ENCODE measurements at places on chromosomes 11 and 22. TPM values are rescaled to one million over a fixed set of nuclear protein-coding genes. Genes with fewer than 3 reads are reported as not detected.
A peak's percentile ranks its signal among the peaks of the same experiment; 100 is the strongest.

GRCh38 chr11:62383822-62384221, 35.0 kb upstream of the SCGB1A1 start:
- DNase-seq = no peak

GRCh38 chr11:122756417-122756816, 81.9 kb upstream of the CRTAM start:
- no peak for DNase-seq

Gene BDNF
- polyA plus RNA-seq = 91.9 TPM

Gene STK33
- 2.6 TPM for polyA plus RNA-seq

DNA sequence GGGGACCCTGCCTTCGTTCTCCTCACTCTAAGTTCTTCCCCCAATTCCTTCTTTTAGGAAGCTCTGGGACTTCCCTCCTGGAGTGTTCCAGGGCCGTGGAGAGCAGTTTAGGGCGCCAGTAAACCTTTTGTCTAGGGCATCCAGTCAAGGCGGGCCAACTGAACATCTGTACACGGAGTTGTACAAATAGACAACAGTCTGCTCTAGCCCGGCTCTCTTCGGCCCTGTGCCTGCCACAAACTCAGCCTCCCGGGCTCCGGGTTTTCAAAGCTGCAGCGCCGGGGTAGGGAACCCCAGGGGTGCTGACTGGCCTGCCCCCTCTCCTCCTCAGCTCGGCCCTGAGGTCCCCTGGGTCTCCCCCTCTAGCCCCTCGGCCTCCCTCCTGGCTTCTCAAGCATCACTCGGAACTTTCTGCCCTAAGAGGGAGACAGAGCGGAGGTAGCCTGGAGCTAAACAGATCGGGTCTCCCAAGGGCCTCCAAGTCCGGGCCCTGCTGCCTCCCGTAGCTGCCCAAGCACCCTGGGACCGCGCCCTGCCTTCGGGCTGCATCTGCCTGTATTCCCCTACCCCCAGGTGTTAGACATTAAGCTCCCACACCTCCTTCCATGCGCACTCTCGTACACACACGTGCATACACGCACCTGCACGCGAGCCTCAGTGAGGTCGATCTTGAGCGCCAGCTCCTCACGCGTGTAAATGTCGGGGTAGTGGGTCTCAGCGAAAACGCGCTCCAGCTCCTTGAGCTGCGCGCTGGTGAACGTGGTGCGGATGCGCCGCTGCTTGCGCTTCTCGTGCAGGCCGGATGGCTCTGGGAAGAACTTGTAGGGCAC, 3.3 kb downstream of the PHOX2A start:
- no peak for DNase-seq

GRCh38 chr22:20741008-20741633, 32.8 kb upstream of the SERPIND1 start:
- no peak for DNase-seq

DNA sequence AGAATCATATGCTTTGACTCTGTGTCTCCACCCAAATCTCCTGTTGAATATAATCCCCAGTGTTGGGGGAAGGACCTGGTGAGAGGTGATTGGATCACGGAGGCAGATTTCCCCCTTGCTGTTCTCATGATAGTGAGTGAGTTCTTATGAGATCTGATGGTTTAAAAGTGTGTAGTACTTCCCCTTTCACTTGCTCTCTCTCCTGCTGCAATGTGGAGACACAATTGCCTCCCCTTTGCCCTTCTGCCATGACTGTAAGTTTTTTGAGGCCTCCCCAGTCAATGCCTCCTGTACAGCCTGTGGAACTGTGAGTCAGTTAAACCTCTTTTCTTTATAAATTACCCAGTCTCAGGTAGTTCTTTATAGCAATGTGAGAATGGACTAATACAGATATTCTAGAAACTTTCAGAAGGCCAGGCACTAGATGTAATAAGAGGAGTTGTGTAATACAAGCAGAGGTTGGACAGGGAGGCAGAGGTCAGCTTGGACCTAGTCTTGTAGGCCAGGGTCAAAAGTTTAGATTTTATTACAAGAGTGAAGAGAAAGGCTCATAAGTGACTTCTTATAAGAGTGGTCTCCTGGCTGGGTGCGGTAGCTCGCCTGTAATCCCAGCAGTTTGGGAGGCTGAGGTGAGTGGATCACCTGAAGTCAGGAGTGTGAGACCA, 9.3 kb upstream of the SERPING1 start:
- DNase-seq = no peak

Gene IFITM10
- polyA plus RNA-seq = 0.59 TPM

Gene SGSM1
- polyA plus RNA-seq = not detected

- peak; percentile 73 for DNase-seq
Measured at GRCh38 chr11:92702805-92703448, 266.5 kb upstream of the MTNR1B start.

DNA sequence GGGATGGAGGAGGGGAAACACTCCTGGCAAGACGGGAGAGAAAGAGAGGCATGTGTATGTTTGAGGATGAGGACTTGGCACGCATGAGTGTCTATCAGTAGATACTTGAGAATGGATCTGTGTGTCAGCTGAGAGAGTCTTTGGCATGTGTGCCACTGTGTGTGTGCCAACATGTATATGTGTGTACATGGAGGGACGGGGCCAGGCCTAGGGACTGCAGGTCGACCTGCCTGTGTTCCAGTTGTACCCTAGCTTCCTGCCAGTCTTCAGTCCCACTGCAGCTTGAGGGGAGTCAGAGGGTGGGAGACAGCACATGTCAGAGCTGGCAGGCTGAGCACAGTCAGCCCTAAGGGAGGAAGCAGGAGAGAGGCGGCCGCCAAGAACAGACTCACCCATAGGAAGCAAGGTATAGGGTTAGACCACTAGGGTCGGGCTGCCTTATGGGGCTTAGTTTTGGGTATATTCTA, 5.6 kb downstream of the CLCF1 start:
- no peak for DNase-seq

GRCh38 chr11:82992223-82992622, 79.5 kb downstream of the RAB30 start:
- DNase-seq = no peak

Gene USP2
- polyA plus RNA-seq = 0.63 TPM

GRCh38 chr11:96607864-96608558, 218.2 kb downstream of the JRKL start:
- no peak for DNase-seq

DNA sequence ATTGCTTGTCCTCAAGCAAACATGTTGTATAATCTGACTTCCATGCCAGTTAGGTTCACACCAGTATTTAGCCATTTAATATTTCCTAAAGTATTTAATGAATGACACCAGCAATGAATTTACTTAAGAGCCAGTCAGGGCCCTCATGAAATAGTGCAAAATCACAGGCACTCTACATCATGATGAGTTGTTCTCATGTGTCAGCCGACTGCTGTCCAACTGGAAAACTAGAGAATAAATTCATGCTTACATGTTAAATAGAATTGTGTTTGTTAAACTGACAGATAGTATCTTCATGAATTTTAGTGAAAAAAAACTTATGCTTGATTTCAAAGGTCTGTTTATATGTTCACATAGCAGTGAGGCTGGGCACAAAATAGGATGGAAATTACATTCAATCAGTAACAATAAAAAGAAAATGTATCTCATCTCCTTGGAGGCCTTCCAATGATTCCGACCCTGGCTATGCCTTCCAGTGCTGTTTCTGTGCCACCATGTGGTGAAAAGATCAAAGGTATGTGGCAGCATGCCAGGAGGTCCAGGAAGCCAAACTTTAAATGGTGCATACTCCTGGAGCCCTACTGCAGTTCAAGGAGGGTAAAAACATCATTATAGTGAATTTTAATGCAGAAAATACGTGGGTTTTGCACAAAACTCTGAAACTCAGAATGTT, 45.2 kb downstream of the CTSC start:
- peak; percentile 22 for DNase-seq

Gene GP1BB
- 1.5 TPM for polyA plus RNA-seq

- DNase-seq = no peak
Measured at GRCh38 chr11:111707691-111708067, 58.5 kb downstream of the PPP2R1B start.

GRCh38 chr11:30333405-30333804, 10.5 kb downstream of the ARL14EP start:
- DNase-seq = no peak

Gene BATF2
- 1.2 TPM for polyA plus RNA-seq

Gene OR51E2
- polyA plus RNA-seq = 1.3 TPM

Gene CCDC15
- polyA plus RNA-seq = 0.69 TPM

Gene NXPE1
- polyA plus RNA-seq = not detected

GRCh38 chr22:23555118-23555517, 25.0 kb downstream of the IGLL1 start:
- no peak for DNase-seq

- DNase-seq = peak; percentile 11
Measured at GRCh38 chr11:60193687-60194433, 11.0 kb upstream of the MS4A6A start.

DNA sequence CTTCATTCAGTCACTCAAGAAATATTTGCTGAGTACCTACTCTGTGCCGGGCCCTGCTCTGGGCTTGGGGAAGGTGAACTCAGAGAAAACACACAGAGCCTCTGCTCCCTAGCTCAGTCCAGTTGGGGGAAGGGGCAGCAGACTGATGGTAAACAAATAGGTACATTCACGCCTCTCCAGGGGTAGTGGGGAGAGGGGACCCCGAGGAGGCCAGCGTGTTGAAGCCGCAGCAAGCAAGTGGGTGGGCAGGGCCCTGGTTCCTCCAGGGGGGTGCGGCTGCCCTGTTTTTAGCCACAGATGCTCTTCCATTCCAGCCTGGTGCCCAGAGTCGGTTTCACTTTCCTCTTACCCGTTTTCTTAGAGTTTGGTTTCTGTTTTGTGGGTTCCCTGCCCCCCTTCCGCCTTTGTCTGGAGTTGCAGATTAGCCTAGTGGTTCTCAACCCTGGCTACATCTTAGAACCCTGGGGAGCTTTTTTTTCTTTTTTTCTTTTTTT, 8.7 kb downstream of the DRAP1 start:
- no peak for DNase-seq

Gene SCN2B
- polyA plus RNA-seq = 0.05 TPM

DNA sequence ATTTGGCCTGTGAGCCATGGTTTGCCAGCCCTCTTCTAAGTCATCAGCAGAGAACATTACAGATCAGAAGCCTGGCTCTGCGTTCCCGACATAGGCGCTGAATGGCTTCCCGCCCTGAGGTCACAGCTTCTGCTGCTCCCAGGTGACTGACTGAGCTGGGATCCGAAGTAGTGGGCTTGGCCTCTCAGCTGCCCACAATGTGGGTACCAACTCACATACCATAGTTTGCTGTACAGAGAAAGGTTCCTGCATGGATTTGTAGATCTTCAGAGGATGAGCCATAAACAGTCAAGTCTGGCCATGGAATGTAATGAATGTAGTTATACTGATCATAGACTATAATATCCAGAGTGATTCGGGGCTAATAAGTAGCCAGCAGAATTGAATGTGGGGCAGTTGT, 42.6 kb downstream of the TEAD1 start:
- DNase-seq = no peak

DNA sequence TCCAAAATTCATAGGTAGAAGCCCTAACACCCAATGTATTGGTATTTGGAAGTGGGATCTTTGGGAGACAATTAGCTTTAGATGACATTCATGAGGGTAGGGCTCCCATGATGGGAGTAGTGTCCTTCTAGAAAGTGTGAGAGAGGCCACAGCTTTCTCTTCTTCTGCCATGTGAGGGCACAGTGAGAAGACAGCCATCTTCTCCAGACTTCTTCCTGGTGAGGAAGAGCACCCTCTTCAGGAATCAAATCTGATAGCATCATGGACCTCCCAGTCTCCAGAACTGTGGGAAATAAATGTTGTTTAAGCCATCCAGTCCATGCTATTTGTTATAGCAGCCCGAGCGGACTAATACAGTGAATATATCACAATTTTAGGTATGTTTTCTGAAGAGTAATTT, 96.9 kb downstream of the CNTN5 start:
- DNase-seq = no peak

Gene NLRP6
- polyA plus RNA-seq = not detected

DNA sequence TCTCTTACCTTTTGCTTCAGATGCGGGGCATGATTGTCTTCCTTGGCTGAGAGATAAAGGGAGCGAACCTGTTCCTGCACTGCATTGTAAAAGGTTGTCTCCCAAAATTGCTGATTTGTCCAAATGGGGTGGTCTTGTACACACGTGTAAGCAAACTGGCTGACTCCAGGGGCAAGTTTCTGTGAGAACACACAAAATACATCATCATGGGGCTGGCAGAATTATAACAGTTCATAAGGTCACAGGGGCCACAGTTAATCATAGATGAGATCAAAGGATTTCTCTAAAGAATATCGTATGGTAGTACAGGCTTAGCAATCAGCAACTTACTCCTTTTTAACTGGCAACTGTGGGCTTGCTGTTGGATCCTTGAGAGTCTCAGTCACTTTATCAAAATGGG, 194.3 kb downstream of the SWAP70 start:
- DNase-seq = no peak

GRCh38 chr11:118913411-118914125, 12.2 kb downstream of the BCL9L start:
- no peak for DNase-seq

Gene MRGPRX3
- not detected for polyA plus RNA-seq

GRCh38 chr11:101321222-101321621, 191.6 kb upstream of the PGR start:
- no peak for DNase-seq

- DNase-seq = no peak
Measured at GRCh38 chr11:66126064-66126463, 56.0 kb downstream of the PACS1 start.

Gene C1QTNF4
- polyA plus RNA-seq = 0.12 TPM

Gene SYT9
- polyA plus RNA-seq = not detected

Gene ACRV1
- polyA plus RNA-seq = not detected

DNA sequence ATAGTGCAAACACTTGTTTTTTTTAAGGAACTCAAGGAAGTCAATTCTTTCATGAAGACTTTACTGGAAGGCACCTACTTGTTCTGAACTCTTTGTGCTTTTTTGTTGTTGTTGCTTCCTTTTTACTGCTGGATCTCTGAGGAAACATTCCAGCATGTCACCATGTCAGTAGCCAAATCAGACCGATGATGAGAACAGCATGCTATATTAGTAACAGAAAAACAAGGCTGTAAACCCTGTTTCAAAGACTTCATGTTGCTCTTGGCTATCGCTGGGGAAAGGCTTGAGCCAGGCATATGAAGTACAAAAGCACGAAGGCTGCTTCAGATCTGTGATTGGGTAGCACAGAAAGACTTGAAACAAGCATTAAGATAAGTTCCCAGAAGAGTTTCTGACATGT, 125.6 kb upstream of the SLC5A12 start:
- DNase-seq = no peak

Gene UPK3A
- polyA plus RNA-seq = not detected

DNA sequence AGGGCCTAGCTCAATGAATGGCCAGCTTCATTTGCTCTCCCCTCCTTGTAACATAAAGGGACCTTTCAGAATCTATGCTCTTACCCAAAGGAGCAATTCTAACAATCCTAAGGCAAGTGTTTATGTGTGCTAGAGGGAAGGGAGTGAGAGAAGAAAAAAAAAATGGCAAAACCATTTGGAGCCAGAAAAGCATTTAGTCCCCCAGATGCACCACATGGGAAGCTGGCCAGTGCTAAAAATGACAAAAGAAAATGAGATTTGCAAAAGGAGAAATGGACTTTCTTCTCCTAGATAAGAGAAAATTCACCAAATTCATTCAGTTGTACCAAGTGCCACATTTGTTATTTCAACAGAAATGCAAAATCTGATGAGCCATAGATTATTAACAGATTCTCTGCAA, 52.8 kb downstream of the SERGEF start:
- no peak for DNase-seq

All from IMR-90 (cell line).